ENCODE measurements at places on chromosomes 7 and 10. TPM values are rescaled to one million over a fixed set of nuclear protein-coding genes. Genes with fewer than 3 reads are reported as not detected.

The CTTNBP2 gene
- total RNA-seq = 22.1 TPM

GRCh38 chr7:29894256-29894655, 87.9 kb downstream of the WIPF3 start:
- no peak for DNase-seq

DNA sequence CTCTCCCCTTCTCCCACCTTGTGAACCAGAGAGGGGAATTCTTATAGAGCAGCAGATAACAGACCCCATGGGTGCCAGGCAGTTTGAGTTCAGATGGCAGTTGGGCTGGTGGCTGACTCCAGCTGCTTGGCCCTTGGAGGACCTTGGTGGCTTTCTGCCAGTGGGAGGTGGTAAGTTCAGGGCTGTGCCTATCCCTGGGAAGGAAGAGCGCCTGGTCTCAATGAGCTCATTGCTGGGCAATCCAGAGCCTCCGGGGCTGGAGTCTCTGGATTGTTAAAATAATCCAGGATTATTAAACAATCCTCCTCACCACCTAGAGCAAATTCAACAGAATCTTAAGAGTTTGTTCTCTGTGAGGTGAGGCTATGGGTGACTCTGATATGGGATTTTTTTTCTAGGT, 105.2 kb downstream of the FANK1 start:
- DNase-seq = no peak

- no peak for DNase-seq
These were observed 50.0 kb downstream of the NKX6-2 start for GRCh38 chr10:132735923-132736391.

- no peak for DNase-seq
These were observed 80.3 kb downstream of the OAT start for GRCh38 chr10:124338276-124338925.

The ANKRD7 gene
- total RNA-seq = 1.9 TPM

- DNase-seq = no peak
These were observed 99.1 kb downstream of the BMPR1A start for GRCh38 chr10:86855513-86855912.

The LIPJ gene
- not detected for total RNA-seq

The OR9A2 gene
- total RNA-seq = not detected

The ANXA11 gene
- 80.1 TPM for total RNA-seq

GRCh38 chr10:48620719-48621118, 15.8 kb upstream of the ARHGAP22 start:
- no peak for DNase-seq

DNA sequence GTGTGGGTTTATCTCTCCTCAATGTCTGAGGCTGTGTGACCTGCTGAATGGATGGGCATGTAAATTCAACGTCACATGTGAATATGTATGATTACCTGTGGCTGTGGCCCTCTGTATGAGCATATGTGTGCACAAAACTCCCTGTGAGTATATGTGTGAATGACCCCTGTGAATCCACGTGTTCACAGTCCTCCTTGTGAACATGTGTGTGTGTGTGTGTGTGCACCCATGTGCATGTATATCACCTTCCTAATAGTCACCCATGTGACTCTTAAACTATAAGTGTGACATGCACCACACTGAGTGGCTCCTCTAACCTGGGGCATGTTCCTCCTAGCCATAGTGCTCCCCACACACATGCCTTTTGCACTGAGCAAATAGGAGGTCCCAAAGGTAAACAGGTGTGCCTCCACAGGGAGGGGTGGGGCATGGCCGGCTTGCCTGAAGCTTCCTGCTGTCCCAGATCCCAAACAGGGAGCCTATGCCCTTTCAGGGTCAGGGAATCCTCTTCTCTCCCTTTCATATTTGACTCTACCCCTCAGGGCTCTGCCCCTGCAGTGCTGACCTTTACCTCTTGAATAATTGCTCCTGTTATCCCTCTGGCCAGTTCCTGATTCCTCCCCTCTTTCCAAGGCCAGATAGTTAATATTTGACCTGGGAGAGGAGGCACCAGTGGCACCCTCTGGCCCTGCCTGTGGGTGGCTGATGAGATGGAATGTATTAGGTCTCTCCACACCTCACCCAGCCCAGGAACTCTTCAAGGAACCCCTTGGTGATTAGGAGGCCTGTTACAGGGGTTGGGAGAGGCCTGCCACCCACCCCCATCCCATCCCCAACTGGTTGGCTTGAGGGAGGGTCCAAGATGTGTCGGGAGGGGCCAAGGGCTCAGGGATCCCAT, 1.9 kb downstream of the SEMA4G start:
- no peak for DNase-seq

DNA sequence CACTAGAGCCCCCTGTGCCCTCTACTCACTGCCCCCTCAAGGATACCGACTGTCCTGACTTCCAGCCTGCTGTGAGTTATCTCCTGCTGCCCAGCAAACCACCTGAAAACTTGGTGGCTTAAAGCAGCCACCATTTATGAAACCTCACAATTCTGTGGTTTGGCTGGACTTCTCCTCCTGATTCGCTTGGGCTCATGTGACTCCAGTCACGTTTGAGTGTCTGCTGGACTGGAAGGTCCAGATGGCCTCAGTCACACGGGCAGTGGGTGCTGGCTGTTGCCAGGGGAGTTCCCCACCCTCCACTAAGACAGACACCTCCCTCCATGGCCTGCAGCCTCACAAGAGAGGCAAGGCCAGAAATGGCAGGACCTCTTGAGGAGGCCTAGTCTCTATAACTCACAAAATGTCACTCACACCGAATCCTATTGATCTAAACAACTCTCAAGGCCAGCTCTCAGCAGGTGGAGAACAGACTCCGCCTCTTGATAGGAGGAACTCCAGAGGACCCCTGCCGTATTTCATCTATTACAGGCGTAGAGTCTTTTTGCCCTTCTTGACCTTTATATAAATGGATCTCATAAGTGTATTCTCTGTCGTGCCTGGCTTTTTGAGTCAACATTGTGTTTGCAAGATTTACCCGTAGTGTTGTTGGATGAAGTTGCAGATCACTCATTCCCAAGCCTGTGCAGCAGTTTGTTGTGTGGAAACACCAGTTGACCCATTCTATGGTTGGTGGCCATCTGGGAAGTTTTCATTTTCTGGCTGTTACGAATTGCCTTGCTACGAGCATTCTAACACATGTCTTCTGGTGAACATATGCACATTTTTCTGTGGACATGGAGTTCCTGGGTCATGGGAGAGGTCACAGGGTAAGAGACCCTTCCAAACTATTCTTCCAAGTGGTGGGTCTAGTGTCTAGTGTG, 48.3 kb downstream of the ZMIZ1 start:
- no peak for DNase-seq

DNA sequence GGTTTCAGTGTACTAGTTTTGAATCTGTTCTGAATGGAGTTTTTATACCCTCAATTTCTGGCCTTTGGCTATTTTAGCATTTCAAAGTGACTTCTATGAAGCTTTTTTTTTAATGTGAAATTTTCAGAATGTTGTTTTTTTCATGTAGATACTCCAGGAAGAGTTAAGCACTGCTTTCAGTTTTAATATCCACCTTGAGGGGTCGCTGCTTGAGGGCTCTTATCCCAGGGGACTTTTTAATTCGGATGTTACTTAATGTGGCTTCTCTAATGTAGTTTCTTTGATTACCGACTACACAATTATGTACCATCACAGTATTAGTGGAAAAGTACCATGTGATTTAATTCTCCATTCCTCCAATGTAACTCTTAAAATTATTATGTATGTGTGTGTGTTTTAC, 5.2 kb downstream of the IFIT5 start:
- DNase-seq = no peak

DNA sequence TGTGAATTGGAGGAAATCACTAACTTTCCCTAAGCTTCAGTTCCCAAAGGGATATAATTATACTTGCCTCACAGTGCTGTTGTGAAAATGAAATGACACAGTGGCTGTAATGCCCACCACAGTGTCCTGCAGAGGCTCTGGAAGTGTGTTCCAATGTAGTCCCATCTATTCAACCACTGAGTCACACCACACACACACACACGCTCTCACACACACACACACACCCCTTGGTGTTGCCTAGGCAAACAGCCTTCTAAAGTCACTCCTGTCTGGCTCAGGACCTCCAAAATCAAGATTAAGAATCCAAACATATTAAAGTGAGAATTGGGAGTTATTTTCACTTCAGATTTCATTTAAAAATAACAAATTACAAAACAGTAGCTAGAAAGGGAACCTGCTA, 73.3 kb downstream of the NRCAM start:
- no peak for DNase-seq

- peak; percentile 46 for DNase-seq
These were observed 973 bp downstream of the GPR158 start for GRCh38 chr10:25175527-25176420.

- DNase-seq = no peak
These were observed 179.2 kb downstream of the SH3PXD2A start for GRCh38 chr10:103676058-103676785.

DNA sequence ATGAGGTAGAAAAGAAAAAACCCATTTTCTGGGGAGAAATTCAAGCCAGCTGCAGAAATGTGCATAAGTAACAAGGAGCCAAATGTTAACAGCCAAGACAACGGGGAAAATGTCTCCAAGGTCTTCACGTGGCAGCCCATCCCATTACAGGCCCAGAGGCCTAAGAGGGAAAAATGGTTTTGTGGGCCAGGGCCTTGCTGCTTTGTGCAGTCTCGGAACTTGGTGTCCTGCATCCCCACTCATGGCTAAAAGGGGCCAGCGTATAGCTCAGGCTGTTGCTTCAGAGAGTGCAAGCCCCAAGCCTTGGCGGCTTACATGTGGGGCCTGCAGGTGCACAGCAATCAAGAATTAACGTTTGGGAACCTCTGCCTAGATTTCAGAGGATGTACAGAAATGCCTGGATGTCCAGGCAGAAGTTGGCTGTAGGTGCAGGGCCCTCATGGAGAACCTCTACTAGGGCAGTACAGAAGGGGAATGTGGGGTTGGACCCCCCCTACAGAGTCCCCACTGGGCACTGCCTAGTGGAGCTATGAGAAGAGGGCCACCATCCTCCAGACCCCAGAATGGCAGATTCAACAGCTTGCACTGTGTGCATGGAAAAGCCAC, 9.0 kb downstream of the ORC5 start:
- no peak for DNase-seq

GRCh38 chr10:95517536-95518454, 43.4 kb downstream of the SORBS1 start:
- no peak for DNase-seq

GRCh38 chr7:121126201-121126600, 137.7 kb downstream of the CPED1 start:
- DNase-seq = no peak

GRCh38 chr7:27424749-27425148, 182.1 kb downstream of the EVX1 start:
- DNase-seq = no peak

- DNase-seq = no peak
These were observed 81.2 kb downstream of the EPC1 start for GRCh38 chr10:32265756-32266155.
